Activated CD4-positive, alpha-beta T cell treated with anti-CD3 and anti-CD28 coated beads for 4 hours (primary cell): ENCODE measurements at places on chromosomes 12 and 14.

DNA sequence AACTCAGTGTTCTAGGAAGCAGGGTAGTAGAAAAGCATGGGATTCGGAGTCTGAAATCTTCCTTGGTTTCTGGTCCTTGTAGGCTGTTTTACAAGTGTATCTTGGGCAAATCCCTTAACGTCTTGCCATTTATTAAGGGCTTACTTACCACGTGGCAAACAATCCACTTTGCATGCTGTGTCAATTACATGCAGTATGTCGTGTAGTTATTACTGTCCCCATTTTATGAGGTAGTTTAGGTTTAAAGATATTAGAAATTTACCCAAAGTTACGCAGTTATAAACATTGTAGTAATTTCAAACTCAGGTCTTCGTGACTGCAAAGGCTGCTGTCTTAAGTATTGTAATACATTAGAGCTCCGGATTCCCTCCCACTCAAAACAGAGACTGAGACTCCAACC lies 1.5 kb upstream of the NOVA1 start:
- no peak for DNase-seq

- DNase-seq: no peak
Observed at GRCh38 chr12:58372298-58372697, 430.9 kb downstream of the ATP23 start.

DNA sequence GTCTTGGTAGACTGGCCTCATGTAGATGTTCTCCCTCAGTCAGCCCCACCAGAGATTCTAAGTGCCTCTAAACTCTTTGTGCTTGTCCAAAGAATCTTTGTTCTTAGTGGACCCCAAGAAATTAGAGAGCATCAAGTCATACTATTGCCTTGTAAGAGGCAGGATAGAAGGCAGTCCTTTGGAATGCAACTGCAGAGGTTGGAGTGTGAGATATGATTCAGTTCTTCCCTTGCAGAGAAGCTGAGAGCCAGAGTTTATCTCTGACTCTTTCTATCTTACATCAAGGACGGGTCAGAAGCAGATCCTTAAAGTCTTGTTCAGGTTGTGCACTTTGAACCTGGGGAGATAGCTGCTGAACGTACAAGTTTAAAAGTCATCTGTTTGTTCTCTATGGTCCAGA lies 21.1 kb downstream of the TMX1 start:
- no peak for DNase-seq

GRCh38 chr12:27474344-27474743 lies 27.8 kb downstream of the SMCO2 start:
- DNase-seq: no peak

DNA sequence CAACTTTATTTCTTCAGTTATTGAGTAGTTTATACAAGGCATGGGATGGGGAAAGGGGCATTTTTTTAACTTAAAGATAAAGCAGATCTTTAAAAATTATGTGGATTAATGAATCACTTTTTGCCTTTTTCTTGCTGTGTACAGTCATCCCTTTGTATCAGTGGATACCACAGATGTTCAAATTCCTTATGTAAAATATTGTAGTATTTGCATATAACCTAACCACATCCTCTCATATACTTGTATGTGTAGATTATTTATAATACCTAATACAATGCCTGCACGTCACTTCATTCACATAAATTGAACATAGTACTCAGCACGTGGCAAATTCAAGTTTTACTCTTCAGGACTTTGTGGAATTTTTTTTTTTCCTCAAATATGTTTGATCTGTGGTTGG lies 66.5 kb upstream of the MON2 start:
- DNase-seq: no peak

- DNase-seq: no peak
Observed at GRCh38 chr12:1297206-1297605, 297.2 kb downstream of the FBXL14 start.

DNA sequence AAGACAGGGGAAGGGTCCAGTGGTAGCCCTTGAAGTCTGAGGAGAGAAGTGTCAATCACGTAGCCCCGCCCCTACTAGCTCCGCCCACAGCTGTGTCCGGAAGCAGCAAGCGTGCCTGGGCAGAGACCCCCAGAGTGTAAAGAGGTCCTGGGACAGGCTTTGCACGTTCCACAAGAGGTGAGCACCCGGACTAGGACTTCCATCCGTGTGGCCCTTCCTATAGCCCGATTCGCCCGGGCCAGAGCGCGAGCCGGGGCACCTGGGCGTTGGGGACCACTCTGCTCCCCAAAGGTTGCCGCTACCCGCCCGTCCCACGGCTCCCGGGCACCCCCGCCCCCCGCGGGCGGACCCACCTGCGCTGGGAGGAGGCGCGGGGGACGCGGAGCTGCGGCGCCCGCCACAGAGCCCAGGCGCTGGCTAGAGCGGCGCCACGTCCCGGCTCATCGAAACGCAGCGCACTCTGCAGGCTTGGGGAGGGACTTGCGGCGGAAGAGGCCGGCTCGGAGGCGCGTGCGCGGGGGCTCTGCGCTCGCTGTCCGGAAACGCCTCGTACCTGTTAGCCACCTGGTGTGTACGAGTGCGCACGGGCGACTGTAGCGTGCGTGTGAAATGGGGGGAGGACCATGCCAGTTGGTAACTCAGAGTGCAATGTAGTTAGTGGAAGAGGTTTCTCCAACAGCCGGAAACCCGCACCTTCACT lies at the start of gene RABGGTA:
Gene RABGGTA, minus strand, starts transcription at position 464 of the 700 bp plus-strand sequence. CDS start 482 bp downstream, outside the sequence.
- DNase-seq: peak; percentile 88

DNA sequence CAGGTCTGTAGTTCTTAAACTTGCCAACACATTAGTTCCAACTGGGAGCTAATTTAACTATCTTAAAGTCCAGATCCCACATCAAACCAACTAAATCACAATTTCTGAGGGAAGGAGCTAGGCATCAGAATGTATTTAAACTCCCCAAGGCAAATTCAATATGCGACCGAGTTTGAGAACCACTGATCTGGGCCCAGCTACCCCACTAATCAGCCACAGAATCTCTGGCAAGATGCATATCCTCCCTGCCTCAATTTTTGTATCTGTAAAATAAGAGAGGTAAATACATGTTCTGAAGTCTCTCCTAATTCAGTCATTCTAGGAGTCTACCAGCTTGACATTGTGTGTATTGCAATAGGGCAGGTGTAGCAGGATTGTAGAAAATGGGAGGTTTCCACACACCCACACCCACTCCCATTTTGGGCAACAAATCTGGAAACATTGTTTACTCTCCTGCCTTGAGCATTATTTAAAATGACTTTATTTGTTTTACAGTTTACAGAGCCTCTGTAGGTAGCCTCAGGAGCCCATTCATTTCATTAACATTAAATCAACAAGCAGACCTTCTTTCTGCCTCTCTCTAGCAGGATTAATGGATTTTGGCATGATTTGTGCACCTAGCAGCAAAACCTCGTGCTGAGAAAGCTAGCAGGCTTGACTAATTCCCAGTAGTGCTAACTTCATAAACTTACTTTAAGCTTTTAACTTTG lies 15.6 kb downstream of the LGR5 start:
- no peak for DNase-seq

DNA sequence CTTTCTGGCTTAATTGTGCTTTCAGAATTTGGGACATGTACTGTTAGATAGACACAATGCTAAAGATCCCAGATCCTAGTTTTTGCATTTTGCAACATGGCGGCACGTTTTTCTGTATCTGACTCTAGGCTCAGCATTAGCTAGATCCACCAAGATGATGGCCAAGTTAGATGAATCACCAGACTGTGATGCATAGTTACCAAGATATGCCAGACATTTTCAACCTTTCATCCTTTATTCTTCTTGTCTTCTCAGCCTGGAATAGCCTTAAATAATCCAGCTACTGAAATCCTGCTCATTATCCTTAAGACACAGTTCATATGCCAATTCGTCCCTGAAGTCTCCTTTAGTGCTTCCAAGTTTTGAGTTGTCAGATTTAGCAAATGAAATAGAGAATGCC lies 144.9 kb upstream of the CRY1 start:
- no peak for DNase-seq

GRCh38 chr12:47297993-47298392 lies 218.2 kb upstream of the AMIGO2 start:
- DNase-seq: no peak

DNA sequence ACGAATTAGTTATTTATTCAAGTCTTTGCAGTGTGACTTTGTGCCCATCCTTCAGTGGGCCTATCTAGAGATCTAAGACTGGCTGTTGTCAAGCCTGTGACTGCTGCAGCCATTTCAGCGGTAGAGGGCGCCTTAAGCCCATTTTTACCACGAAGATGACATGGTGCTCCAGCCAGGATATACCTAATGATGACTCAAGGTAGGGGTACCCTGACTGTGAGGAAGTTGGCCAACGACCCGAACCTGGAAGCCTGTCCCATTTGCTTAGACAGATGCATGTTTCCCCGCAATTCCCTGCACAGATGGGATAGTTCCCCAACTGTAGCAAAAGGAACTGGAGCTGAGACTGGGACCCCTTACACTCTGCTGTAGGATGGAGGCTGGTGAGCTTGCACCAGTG lies 41.3 kb downstream of the RAB3IP start:
- DNase-seq: no peak

- no peak for DNase-seq
Observed at GRCh38 chr12:77837876-77838291, 7.2 kb downstream of the NAV3 start.

- DNase-seq: no peak
Observed at GRCh38 chr12:124165695-124166094, 129.2 kb upstream of the RFLNA start.

DNA sequence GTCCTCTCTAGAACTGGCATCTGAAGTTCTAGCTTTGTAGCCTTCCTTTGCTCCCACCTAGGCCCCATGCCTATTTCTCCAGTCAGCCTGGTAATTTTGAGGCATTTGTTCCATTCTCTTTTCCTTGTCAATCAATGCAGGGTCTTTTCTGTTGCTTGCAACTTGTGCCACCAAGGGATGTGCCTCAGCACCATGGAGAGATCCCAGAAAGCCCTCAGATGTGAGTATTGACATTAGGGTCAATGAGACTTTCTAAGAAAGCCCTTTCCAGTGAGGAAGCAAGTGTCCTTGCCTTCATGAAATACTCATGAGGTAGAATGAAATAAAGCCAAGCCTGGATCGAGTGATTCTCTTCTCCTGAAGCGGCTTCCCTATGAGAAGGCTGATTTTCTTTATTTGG lies 213.9 kb downstream of the SLC15A4 start:
- no peak for DNase-seq

DNA sequence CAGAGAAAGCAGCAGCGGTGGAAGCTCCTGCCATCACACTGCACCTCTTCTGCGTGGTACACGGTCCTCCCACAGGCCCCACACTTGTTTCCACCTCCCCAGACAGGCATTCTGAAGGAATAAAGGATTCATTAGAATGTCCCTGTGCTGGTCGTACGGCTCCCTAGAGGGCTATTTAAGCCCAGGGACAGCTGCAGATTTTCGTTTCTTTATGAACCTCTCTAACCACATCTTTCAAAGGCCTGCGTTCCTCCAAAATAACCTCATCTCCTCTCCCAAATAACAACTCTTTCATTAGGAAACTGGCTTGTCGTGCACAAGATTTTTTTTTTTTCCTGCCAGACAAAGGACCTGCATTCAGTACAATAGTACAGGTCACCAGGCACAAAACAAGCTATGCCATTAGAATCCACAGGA lies 12.7 kb downstream of the CSRP2 start:
- no peak for DNase-seq

DNA sequence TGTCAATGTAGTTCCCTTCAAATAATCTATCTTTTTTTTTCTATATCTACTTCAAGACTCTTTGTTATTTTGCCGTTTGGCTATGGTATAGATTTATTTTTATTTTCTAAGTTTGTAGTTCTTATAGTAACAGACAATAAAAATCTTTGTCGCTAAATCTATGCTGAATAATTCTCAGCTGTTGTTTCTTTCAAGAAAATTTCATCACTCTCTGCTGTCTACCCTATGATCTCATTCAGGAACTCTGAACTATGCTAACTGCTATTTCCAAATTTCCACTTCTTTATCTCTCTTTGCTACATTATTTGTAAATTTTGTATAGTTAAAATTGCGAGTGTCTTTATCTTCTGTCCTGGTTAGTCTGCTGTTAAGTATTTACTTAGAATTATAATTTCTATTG lies 353.6 kb downstream of the LRFN5 start:
- no peak for DNase-seq

DNA sequence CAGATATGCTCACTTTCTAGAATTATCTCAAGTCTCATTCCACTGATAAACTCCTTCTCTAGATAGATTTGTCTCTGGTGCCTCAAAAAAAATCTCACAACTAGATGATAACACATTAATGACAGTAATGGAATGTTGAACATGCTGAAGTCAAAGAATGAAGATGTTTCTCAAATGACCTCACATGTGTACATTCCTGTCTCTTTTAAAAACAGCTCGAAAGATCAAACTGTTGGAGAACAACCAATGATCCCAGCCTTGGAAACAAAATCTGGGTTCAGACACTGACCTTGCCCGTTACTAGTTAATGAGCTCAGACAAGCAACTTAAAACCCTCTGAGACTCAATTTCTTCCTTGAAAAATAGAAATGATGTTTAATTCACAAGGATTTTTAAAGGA lies 44.7 kb upstream of the KCNJ8 start:
- DNase-seq: no peak

- DNase-seq: no peak
Observed at GRCh38 chr12:104669089-104669721, 212.5 kb downstream of the CHST11 start.

DNA sequence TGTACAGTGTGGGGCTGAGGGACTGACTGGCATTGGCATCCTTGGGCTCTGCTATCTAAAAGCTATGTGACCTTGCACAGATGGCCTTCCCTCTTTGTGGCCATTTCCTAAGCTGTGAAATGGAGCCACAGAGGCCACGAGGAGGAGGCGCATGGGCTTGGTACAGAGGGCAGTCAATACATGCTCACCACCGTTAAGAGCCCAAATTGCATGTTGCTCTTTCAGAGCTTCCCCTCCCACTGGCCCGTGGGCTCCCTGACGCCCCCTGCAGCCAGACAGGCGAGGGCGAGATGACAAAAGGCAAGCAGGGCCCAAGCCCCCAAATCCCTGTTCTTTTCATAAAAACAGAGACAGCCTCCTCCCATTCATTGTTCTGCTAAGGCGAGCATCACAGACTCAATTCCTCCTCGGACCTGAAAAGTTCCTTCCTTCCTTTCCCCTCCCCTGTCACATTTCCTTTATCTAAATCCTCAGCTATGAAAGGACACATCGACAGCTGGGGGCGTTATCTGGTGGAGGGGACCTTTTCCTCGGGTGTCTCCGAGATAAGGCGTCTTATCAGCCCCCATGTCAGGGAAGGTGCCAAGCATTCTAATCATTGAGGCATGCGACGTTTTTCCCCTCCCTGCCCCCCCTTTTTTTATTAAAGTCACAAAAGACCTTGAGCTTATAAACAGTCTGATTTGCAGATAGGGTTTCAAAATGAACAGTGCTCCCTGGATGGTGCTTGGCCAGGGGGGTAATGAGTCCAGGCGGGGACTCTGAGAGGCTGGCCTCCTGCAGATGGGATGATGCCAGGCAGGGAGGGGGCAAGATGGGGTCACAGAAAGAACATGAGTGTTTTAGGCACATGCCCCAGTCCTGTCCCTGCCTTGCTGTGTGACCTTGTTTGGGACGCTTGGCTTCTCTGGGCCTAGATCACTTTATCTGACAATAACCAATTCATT lies 26.4 kb downstream of the FAM222A start:
- no peak for DNase-seq
